ENCODE measurements at places on chromosomes 12 and 14.

GRCh38 chr14:39446131-39446744 lies 14.0 kb upstream of the FBXO33 start:
- no peak for DNase-seq

GRCh38 chr12:112170376-112170775 lies 45.0 kb downstream of the TRAFD1 start:
- DNase-seq, result no peak

- no peak for DNase-seq
Measured at GRCh38 chr12:119576915-119577314, 16.7 kb upstream of the TMEM233 start.

- no peak for DNase-seq
Measured at GRCh38 chr12:122878780-122879612, 16.9 kb downstream of the VPS37B start.

- DNase-seq, result no peak
Measured at GRCh38 chr14:54758041-54758440, 144.6 kb downstream of the GCH1 start.

GRCh38 chr14:63986789-63987533 lies 134.2 kb downstream of the SYNE2 start:
- DNase-seq, result no peak

- DNase-seq, result no peak
Measured at GRCh38 chr14:99891900-99892299, 98.7 kb downstream of the EML1 start.

DNA sequence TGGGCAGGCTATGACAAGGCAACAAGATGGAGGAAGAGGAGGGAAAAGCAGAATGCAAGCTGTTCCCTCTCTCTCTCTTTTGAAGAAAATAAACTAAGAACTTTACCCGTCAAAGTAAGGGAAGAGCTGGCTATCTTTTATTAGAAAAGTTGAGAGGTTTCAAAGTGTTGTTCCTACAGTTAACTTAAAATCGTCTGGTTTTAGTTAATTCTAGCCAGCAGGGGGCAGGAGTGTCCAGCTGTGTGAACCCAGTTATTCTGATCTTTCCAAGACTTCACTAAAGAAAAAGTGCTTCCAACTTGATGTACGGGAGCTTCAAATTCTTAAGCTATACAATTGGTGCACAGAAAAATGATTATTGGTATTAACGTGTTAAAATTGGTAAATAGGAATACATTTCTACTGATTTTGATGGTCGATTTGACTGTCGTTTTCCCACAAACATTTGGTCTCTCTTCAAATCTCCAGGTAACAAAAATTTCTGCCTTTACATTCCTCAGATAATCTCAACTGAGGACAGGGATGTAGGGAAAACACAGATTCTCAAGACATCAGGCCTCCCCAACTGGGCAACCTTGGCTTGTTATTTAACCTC lies 28.4 kb upstream of the MON2 start:
- DNase-seq, result peak; percentile 50

GRCh38 chr12:92403210-92404175 lies 257.8 kb upstream of the BTG1 start:
- DNase-seq, result no peak

DNA sequence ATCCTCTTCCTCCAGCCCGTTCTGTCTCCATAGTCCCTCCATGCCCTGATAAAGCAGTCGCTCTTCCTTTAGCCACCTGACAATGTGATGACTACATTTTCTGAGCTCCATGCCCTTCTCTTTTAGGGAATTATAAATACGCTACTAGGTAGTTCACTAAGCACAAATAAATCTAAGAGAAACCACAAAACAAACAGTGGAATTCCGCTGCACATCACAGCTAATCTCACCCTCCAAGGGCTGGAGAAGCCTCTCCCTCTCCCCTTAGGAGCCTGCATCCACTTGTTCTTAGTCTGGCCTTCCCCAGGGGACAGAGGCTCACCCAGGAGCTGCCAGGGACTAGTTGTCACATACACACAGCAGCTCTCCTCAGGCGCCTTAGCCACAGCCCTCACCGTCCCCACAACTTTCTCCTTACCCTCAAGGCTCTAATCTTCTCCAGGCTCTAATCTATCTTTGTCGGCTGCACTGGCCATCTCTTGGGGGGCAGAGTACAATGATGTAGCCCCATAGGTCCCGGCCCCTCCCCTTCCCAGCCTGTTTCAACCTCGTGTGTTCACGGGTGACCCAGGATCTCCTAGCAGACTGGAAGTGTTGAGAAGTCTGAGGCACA lies 55.9 kb upstream of the GPR68 start:
- DNase-seq, result no peak

- no peak for DNase-seq
Measured at GRCh38 chr14:92670643-92671366, 77.6 kb downstream of the LGMN start.

DNA sequence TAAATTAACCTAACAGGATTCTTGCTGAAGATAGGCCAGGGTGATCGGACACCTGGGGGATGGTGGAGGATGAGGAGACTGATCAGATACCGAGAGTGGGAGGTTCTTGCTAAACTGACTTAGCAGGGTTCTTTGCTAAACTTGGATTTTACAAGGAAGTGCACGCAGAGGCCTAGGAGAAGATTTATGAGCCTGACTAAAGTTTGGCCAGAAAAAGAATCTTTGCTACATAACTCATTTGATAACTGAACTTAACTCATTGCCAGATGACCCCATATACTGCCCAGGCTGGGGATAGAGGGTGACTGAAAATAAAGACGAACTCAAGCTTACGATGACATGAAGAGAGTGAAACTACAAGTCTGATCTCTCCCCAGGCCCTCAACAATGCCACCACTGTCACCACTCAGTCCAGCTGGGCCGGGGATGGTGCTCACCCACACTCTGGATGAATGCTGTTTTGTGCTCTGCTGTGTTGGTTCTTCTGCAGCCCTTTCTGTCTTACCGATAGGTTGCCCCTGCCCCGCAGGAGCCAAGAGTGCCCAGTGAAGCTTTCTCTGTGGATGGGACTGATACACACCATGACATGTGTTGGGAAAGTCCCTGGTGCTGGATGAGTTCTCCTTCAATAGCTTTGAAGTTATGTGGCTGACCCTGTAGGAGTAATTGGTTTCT lies 29.0 kb downstream of the PPFIBP1 start:
- no peak for DNase-seq

GRCh38 chr12:64284256-64284655 lies 62.2 kb upstream of the KICS2 start:
- no peak for DNase-seq

- DNase-seq, result peak; percentile 98
Measured at GRCh38 chr14:105193916-105194782, 13.0 kb upstream of the NUDT14 start.

GRCh38 chr14:86363047-86363446 lies 833.1 kb downstream of the FLRT2 start:
- no peak for DNase-seq

DNA sequence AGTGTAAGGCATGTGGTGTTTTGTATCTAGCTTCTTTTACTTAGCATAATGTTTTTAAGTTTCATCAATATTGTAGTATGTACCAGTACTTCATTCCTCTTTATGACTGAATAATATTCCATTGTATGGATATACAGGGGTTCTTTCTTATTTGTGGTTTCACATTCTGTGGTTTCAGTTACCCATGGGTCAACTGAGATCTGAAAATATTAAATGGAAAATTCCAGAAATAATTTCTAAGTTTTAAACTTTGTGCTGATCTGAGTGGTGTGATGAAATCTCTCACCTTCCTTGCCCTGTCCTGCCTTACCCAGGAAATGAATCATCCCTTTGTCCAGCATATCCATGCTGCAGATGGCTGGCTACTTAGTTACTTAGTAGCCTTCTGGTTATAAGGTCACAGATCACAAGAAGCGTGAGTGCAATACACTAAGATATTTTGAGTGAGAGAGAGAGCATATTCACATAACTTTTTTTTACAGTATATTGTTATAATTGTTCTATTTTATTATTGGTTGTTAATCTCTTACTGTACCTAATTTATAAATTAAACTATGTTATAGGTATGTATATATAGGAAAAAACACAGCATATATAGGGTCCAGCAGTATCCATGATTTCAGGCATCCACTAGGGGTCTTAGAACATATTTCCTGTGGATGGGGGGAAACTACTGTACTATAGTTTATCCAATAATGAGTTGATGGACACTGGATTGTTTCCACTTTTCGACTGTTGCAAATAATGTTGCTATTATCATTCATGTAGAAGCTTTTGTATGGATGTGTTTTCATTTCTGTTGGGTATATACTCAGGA lies 59.6 kb upstream of the LRTM2 start:
- no peak for DNase-seq

DNA sequence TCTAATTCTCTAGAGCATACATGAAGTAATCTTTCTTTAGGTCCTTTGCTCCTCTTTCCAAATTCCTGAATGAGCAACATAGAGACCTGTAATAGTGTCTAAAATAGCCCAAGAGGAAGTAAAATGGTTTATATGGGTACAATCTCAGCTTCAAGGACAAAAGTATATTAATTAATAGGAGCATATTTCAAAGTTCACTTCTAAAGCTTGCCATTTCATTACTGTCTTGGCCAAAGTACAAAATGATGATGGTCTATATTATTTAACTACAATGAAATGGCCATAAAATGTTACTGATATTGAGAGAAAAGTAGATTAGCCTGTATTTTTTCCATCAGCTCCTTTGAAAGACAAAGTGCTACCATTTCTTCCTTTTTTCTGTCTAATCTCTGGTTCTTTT lies 410.4 kb upstream of the NOVA1 start:
- DNase-seq, result no peak

- DNase-seq, result no peak
Measured at GRCh38 chr12:112710414-112710813, 81.1 kb upstream of the RPH3A start.

DNA sequence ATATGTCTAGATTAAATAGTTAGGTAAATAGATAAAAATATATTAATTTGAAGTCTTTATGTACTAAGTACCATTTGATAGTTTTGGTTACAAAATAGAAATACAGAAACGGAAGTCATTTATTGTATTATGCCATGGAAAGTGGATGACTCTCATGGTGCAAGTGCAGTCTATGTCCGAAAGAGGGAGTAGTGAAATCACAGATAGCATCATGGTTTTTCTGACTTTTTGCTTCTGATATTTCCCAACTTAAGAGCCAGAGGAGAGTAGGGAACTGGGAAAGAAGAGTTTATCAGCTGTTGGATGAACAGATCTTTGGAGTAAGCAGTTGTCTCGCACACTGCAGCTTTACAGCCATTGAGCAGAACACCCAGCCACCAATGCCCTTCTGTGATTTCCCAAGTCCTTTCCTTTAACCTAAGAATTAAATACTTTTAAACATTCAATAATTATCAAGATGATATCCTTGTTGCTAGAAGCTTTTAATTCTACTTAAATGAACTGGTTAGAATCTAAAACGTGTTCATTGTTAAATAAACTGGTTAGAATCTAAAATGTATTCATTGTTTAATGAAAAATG lies 18.4 kb upstream of the SRGAP1 start:
- DNase-seq, result peak; percentile 22

GRCh38 chr14:85788470-85789233 lies 258.7 kb downstream of the FLRT2 start:
- DNase-seq, result no peak

GRCh38 chr12:125503128-125503527 lies 437.9 kb downstream of the AACS start:
- DNase-seq, result no peak

GRCh38 chr12:57603815-57604453 lies 690 bp upstream of the DTX3 start:
- DNase-seq, result no peak

DNA sequence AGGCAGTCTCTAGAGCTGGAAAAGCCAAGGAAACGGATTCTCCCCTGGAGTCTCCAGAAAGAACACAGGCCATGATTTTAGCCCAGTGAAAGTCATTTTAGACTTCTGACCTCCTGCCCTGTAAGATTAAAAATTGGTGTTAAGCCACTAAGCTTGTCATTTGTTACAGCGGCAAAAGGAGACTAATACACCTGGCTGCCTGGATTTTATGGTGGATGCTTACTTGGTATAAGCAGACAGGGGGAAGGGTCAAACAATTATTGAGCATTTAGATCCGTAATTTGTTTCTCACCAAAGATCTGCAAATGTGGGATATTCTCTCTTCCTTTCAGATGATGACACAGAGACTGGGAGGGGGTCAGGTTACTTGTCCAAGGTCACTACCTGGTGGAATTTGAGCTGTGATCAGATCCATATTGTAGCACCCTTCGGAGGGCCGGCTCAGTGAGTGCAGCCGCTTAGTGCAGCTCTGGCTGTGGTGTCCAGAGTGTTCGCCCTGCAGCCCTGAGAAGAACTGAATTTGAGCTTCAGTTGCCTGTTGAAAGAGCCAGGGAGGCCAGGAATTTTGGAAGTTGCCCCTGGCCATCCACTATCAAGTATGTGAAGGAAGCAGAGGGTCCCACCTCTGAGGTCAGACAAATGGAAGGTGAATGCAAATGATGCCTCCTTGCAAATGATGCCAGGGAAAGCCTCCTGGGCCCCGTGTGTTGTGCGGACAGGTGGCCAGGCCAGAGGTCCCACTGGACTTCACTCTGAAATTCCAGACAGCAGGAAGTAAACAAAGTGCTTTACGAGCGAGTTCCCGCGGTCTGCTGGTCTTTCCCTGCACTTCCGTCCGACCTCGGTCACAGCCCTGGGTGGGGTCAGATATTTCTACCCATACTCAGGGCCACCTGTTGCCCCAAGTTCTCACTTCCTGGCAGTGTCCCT lies 15.1 kb downstream of the GLRX5 start:
- no peak for DNase-seq

DNA sequence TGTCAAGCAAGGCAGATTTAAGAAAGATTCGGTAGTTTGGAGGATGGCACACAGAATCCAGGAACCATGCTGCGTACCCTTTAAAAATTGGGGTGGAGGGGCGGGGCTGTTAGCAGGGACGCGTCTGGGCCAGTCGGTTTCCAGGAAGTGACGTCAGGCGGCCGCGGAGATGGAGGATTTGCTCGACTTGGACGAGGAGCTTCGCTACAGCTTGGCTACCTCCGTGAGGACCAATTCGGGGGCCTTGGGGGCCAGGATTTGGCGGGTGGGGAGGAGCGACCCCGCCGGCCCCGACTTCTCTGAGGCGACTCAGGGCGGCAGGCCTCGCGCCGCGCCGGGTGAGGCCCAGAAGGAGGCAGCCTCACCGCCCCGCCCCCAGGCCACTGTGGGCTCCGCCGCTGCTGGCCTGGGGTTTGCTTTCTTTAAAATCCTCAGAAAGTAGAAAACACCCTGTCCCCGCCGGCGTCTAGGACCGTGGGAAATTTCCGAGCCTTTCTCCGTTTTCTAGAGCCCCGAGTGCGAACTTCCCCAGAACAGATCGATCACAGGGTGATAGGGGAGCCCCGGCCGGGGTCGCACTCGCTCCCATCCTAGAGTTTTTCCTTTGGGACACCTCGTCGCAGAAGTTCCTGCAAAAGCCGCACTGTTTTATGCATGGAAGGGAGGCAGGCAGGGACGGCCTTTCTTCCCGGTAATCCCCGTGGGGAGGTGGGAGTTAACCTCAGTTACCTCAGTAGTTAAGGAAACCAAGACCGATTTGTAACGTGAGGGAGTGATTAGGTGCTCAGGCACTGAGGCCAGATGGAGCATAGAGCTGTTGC lies at the start of gene IFT43:
TSS of gene IFT43 (plus strand) at position 146 of the 821 bp plus-strand sequence. CDS start at position 170, 24 bp downstream.
- peak; percentile 40 for DNase-seq

DNA sequence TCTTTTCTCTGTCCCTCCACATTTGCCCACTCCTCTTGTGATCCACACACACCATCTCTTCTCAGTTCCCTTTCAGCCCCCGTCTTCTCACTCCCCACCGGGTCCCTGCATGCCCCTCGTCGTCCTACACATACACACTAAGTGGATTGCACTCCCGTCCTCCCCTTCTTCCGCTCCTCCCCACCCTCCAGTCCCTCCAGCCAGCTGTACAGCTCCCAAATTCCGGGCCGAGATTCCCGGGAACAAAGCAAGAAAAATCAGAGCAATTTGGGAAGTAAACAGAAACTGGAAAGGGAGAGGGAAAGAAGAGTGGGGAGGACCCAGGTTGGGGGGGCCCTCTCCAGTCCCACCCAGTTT lies 282 bp upstream of the IGFBP6 start:
- DNase-seq, result no peak

GRCh38 chr12:57609101-57609780 lies 2.0 kb upstream of the ARHGEF25 start:
- DNase-seq, result no peak

Data from COR-L47 (cell line).